Suppressor macrophage treated with lipopolysaccharide for 1 hour (primary cell): ENCODE measurements at places on chromosomes 3 and 15.

GRCh38 chr15:68550498-68551295 is 28.1 kb upstream of the CORO2B start:
- DNase-seq = peak; percentile 65

DNA sequence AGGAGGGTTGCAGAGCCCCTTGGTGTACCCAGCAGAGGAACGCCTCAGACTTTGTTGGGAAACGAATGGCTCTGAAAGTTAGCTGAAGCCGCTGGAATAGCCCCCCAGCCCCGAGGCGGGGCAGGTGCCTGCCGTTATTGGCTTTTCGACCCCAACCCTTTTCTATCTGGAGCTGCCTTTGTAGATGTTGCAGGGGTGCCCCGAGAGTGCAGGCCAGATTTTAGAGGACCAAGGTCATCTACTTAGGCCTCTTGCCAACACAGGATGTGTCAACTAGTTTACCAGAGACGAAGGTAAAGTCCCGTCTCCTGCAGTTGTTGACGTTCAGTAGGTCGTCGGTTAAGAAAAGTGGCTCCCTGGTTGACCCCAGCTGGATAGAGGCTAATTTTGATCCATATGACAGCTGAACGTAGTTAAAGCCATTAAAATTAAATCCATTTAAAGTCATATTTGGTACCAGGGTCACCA is 579 bp upstream of the UBE3A start:
- DNase-seq = no peak

GRCh38 chr15:66165856-66166255 is 87.7 kb downstream of the MEGF11 start:
- DNase-seq = no peak

DNA sequence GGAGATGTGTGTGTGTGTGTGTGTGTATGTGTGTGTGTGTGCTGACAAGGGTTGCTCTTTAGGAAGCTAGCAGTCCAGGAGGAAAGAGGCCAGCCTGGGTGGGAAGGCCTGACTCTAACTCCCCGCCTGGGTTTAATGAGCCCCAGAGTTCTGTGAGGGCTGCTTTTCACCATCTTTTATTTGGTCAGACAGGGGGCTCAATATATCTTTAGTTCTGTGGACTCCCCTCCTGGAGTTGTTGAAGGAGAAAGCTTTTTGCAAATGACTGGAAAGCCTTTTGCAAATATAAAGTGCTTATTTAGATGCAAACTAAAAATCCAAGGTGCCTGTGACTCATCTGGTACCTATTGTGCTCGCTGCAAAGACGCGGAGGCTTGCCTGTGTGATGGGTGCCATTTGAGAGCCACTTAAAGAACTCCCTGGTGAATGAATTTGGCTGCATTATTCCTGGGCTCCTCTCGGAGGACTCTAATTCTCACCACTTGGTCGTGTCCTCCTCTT is 24.5 kb downstream of the DRD3 start:
- no peak for DNase-seq
